Activated CD4-positive, alpha-beta T cell treated with anti-CD3 and anti-CD28 coated beads for 24 hours (primary cell): ENCODE measurements at places on chromosomes 11 and 22.

- DNase-seq: no peak
These were observed 14.9 kb downstream of the ADORA2A start for GRCh38 chr22:24442352-24442744.

- DNase-seq: no peak
These were observed 30.1 kb upstream of the OAF start for GRCh38 chr11:120180551-120181232.

DNA sequence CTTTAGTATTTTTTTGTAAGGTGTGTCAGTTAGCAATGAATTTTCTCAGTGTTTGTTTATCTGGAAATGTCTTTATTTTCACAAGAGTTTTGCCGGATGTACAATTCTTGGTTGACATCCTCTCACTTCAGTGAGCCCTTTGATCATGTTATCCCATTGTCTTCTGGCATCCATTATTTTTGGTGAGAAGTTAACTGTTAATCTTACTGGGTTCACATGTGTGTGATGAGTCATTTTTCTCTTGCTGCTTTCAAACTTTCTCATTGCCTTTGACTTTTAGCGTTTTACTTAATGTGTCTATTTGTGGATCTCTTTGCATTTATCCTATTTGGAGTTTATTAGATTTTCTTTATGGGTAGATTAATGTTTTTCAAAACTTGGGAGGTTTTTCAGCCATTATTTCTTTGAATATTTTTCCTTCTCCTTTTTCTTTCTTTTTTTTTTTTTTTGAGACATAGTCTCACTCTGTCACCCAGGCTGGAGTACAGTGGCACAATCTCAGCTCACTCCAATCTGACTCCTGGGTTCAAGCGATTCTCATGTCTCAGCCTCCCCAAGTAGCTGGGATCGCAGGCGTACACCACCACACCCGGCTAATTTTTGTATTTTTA is 100.5 kb upstream of the RRM1 start:
- no peak for DNase-seq

DNA sequence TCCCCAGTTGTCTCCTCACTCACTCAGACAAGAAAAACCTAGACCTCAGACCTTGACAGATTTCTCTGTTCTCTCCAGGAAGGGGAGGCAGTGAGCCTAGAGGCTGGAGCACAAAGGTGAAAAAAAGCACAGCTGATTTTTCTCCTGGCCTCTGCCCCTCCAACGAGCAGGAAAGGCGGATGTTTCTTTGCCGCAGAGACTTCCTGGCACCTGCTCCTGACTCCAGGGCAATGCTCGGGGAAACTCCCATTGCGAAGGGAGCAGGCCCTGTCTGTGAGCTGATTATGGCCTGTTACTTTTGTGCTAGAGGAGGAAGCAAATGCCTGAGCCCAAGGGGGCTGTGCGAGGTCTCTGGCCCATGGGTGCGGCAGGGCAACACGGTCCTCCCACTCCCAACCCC is 25.4 kb downstream of the MS4A10 start:
- no peak for DNase-seq

GRCh38 chr11:58609723-58610122 is 12.7 kb upstream of the CNTF start:
- no peak for DNase-seq

- no peak for DNase-seq
These were observed 14.1 kb downstream of the APOL1 start for GRCh38 chr22:36267058-36267457.

DNA sequence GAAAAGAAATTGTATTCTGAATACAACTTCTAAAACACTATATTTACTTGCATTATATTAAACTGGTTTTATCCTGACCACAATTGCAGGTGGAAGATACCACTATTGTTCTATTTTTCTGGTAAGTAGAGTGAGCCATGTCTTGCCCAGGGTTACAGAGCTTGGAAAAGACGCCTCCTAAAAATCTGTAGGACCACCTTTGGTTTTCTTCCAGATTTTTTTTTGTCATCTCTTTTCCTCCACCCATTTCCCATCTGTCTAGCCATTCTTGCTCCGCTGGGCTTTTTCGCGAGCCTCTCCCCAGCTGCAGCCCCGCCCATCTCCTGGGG is 294 bp upstream of the MTMR3 start:
- DNase-seq: no peak

GRCh38 chr11:35326266-35326879 is 93.0 kb downstream of the SLC1A2 start:
- DNase-seq: no peak

DNA sequence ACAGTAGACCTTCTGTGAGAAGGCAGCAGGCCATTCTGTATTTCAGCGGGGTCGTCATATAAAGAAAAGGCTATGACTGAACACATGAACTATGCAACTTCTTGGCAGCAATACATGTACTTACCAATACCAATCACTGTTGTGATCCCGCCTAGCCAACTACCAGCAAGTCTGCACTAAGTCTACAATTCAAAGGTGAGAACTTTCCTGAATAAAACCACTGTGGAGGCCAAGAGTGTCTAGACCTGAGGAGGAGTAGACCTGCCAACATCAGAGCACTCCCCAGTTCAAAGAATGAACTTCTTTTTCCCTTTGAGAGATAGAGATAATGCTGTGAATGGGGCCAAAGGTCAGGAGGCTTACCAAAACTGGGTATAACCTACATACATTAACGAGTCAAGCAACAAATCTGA is 108.2 kb downstream of the SIK3 start:
- no peak for DNase-seq

DNA sequence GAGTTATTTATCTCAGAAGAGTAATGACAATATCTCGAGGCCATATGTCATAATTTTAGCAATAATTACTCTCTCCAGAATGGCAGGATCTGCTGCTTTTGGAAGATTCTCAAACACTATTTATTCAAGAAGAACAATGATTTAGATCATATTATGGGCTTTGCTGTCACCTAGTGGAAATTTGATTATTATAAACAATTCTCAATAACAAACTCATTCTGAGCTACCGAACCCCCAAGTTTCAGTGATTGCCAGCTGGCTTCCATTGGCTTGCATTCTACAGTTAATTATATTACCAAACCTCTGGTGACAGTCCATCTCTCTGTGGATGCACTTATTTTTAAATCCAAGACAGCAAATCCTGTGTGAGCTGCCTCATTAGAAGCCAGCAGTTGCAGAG is 27.9 kb upstream of the SLC36A4 start:
- no peak for DNase-seq

DNA sequence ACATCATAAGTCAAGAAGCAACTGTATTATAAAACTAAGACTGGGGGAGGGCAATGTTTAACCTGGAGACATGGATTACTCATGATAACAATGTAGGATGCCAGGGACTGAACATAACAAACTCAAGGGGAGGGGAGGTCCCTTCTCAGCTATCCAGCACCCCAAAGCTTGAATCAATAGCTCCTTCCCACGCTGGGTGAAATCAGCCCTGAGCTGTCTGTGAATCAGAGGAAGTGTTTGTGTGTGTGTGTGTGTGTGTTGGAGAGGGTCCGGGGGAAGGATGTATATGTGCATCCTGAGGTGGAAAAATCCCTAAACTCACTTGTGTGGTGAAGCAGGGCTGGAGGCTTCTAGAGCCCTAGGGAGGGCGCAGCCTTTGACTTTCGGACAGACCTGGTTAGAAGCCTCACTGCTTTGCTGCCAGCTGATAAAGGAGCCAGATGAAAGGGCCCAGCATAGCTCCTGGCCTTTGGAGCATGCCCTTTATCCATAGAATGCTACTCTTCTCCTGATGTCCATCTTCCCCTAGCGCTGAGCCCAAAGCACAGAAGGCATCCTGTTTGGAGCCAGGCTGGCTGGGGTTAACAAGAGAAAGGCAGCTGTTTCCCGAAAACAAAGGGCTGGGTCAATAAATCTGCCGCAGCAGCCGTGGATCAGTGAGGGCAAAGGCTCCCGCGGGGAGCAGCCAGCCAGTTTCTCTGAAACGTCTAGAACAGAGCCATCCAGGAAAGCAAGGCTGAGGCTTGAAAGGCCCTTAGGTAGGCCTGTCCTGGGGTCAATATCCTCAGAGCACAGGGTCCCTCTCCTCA is 35.8 kb downstream of the TNKS1BP1 start:
- DNase-seq: no peak

DNA sequence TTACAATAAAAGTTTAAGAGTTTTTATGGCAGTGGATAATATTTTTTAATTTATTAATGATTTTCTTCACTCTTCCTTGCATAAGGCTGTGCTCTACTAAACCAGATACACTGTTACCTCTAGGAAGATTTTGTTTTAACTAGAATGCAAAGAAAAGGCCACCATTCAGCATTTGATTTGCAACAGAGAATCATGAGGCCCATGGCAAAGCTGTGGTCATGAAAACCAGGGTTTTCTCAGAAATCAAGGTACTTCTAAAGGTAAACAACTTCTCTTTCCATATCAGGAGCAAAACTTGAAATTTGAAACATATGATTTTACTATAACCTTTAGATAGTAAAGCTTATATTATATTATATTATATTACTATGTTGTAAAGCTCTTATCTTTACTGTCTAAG is 94.4 kb downstream of the FAM76B start:
- DNase-seq: no peak

DNA sequence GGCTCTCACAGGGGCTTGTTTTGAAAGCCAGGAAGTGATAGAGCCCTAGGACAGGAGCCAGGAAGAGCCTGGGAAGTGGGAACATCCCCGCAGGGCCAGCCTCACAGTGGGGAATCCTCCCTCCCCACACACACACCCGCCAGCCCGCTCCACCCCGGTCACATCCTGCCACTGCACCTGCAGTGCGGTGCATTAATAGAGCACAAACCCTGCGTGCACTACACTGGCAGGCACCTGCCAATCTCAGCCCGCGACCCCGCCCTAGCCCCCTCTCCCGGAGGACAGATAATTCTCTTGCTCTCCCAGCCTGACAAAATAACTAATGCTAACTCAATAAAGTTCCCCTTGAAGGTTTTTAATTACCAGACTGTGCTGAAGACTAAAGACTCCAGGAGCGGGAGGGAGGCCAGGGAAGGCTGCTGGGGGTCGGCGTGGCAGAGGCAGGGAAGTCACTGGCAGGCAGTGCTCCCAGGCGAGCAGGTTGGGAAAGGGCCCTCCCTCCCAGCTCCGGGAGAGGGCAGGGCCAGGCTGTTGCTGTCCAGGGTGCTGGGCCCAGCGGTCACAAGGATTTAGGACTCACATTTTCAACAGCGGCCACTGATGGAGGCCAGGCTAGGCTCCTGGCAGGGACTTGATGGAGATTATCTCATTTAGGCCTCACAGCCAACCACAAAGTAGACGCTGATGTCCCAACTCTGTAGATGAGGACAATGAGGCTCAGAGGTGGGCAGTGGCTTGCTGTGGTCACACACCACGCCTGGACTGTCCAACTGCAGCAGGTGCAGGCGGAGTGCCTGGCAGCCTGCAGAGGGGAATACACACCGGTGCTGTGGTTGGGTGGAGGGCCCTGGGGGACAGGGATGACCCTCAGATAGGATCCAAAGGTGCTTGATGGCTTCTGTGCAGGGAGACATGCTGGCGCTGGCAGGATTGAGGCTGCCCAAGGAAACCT is 23.9 kb upstream of the TCF20 start:
- no peak for DNase-seq

DNA sequence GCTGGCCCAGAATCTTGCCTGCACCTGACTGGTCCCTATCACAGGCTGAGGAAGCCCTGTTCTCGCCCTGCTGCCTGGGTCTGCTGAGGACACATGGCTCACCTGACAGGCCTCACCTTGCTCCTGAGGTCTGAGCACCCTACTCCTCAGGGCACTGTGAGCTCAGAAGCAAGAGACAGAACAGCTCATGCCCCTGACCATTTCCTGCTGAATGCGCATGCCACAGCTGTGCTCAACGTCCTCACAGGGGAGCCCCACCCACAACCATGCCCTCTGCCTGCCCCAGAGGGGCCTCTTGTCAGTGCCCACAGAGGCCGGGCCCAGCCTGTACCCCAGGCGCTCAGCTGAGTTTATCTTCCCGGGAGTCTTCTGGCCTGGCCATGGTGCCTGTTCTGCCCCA is 2.8 kb upstream of the TSPO start:
- no peak for DNase-seq

DNA sequence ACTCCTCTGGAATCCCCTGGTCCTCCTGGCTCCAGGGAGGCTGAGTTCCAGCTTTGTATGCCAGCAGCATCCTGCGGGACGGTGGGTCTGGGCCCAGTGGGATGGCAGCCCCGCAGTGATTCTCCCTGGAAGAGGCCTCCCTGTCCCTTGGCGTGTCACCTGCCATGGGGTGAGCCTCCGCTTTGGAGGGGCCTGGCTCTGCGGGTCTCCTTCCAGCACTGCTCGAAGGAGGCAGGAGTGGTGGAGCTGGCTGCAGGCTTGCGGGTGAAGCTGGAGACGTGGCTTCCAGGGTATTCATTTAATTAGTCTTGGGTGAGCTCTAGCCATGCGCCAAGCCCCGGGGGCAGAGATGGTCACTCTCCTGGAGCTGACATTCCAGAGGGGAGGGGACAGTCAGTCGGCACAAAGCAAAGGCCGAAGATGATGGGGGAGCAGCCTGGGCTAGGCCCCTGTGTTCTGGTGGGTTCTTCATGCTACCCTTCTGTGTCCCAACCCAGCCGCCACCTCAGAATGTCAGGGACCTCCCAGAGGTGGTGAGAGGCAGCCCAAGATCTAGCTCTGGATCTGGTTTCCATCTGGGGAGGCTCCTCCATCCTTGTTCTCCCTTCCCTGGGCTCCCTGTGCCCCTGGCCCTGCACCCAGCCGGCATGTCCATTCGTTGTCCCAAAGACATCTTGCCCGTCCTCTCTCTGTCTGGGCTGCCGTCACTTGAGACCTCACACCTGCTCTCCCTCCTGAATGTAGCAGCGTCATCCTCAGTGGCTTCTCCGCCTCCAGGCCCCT is 1332.5 kb downstream of the BRD1 start:
- DNase-seq: no peak

DNA sequence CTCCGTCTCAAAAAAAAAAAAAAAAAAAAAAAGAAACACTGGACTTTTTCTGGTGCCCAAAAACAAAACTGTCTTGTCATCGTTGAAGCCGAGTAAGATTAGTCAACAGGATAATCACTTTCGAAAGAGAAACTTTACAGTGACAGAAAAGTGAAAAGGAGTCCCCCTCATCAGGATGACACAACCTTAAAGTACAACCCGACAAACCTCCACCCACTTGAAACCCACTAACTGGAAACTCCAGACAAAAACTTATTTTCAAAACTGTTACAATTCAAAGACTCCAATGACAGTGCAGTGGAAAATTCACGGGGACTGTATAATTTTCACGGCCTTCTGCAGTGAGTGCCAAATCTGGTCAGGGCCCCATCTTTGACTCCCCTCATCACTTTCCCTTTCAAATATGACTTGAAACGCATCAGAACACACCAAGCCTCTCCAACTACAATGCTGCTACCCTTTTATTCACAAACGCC is 1.3 kb downstream of the DENND5A start:
- DNase-seq: peak; percentile 25

DNA sequence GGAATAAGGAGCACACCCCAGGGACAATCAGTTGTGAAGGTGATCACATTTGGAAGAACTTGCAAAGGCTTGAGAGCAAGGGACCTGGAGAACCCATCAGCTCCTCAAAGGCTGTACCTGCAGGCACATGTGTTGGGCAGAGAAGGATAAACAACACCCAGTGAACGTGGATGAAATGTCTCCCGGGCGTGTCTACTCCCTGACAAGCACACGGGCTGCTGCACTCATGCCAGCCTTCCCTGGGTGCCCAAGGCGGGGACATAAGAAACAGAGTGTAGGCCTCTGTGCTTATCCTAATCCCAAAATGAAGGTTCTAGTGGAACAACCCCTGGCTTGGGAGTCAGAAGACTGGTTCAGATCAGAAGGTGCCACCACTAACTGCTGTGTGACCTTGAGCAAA is 46.7 kb downstream of the DSCAML1 start:
- DNase-seq: no peak

- no peak for DNase-seq
These were observed 3.9 kb upstream of the ARFGAP3 start for GRCh38 chr22:42860968-42861367.
